Activated naive CD8-positive, alpha-beta T cell treated with anti-CD3 and anti-CD28 coated beads, Interleukin-2, amount 10 ng/mL, durations not matched to agents 7 days and 5 days (primary cell): ENCODE measurements at places on chromosomes 13 and 19. TPM values are rescaled to one million over a fixed set of nuclear protein-coding genes. Genes with fewer than 3 reads are reported as not detected.

The ERVV-1 gene
- total RNA-seq: not detected

The PRSS57 gene
- not detected for total RNA-seq

The COL4A1 gene
- not detected for total RNA-seq

The ZNF177 gene
- total RNA-seq: 1.5 TPM

The UHRF1 gene
- 90.8 TPM for total RNA-seq

GRCh38 chr13:20148501-20149183 lies 12.2 kb downstream of the GJA3 start:
- no peak for DNase-seq
- no peak overlapping the region for H3K4me3 ChIP-seq
- no peaks in the 10 kb centered on the region for H3K36me3 ChIP-seq
- H3K4me1 ChIP-seq: no peaks in the 10 kb centered on the region
- H3K27ac ChIP-seq: no peak overlapping the region

DNA sequence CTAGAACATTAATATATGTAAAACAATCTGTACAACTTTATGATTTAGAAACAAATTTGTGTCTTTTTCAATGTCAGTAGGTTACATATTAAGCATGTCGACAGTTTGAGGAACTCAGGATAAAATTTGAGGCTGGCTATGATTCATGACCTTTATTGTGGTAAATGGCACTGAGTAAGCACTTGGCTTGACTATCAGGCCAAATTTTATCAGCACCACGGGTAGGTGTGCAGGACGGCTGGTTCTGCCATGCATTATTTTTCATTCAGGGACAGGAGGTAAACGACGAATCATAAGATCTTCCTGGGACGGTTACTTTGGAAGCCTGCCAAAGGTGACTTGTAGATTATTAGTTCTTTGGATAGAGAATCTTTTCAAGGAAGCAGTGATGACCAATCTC lies 19.9 kb upstream of the CYP4F8 start:
- H3K27ac ChIP-seq: no peak overlapping the region
- no peak overlapping the region for H3K4me3 ChIP-seq
- no peaks in the 10 kb centered on the region for H3K4me1 ChIP-seq
- peaks cover 19% of the 10 kb centered on the region for H3K27me3 ChIP-seq
- H3K36me3 ChIP-seq: no peaks in the 10 kb centered on the region

- peaks cover 2% of the 10 kb centered on the region for H3K36me3 ChIP-seq
- H3K27me3 ChIP-seq: no peaks in the 10 kb centered on the region
- no peak overlapping the region for H3K27ac ChIP-seq
Observed at GRCh38 chr19:3451451-3451866, 28.9 kb downstream of the SMIM24 start.

DNA sequence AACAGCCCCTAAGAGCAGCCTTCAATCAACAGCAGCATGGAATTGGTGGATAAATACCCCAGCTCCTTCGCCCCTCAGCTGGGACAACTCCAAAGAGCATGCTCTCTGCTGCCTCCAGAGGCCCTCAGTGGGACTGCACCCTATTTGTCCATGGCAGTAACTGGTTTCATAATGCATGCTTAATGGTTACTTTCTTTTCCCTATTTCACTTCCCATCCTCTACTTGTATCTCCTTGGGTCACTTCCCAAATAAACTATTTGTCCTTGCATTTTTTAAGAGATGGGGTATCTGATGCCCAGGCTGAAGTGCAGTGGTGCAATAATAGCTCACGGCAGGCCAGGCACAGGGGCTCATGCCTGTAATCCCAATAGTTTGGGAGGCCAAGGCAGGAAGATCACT lies 13.5 kb upstream of the TPM4 start:
- peak overlapping the region; percentile 35 for H3K4me3 ChIP-seq
- H3K27me3 ChIP-seq: peaks cover 13% of the 10 kb centered on the region
- H3K4me1 ChIP-seq: peaks cover 22% of the 10 kb centered on the region
- peak; percentile 76 for DNase-seq
- H3K27ac ChIP-seq: no peak overlapping the region
- no peaks in the 10 kb centered on the region for H3K36me3 ChIP-seq

GRCh38 chr13:44287958-44288357 lies 85.7 kb upstream of the SERP2 start:
- H3K36me3 ChIP-seq: no peaks in the 10 kb centered on the region
- peaks cover 21% of the 10 kb centered on the region for H3K27me3 ChIP-seq
- H3K4me3 ChIP-seq: no peak overlapping the region
- no peak overlapping the region for H3K27ac ChIP-seq
- no peak for DNase-seq

DNA sequence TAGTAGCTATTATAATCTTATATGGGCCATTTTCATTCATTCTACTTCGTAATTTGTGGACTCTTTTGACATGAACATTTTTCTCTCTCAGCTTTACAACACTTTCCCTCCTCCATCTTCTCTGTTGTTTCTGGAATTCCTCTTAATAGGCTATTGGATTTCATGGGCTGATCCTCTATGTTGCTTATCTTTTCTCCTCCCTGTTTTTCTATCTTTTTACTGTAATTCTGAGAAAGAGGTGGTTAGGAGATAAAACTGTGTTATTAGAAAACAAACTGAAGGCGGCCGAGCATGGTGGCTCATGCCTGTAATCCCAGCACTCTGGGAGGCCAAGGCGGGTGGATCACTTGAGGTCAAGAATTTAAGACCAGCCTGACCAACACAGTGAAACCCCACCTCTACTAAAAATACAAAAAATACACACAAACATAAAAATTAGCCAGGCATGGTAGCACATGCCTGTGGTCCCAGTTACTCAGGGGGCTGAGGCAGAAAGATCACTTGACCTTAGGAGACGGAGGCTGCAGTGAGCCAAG lies 188.1 kb downstream of the UGGT2 start:
- H3K4me3 ChIP-seq: no peak overlapping the region
- H3K27me3 ChIP-seq: peaks cover 8% of the 10 kb centered on the region
- no peak for DNase-seq
- H3K36me3 ChIP-seq: no peaks in the 10 kb centered on the region
- no peak overlapping the region for H3K27ac ChIP-seq
- no peaks in the 10 kb centered on the region for H3K4me1 ChIP-seq
